ENCODE measurements at places on chromosomes 4 and X.

DNA sequence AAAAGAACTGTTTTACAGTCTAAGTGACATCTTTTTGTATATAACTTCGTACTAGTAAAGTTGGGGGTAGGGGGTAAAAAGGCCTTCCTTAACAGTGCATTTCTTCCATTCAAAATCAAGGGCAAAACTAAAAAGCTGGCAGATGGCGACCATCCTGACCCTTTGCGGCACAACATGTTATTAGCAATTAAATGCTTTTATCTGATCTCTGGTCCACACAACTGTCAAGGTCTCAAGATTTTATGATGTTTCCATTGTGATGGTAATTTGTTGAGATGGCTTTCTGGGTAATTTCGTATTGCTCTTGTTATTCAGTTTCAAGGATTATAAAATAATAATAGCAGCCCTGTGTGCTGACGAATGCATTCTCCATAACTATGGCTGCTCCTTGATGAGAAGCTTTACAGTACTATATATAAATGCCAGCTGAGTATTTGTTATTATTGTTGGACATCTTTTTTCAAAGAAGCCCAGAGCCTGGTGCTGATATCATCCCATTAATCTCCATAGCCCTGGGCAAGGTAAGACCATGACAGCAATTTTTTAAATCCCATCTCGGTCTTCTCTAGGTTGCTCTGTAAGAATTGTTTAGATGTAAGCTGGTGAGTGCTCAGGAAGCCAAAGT, 89.5 kb downstream of the CBR4 start:
- no peak for DNase-seq

- DNase-seq: no peak
Measured at GRCh38 chr4:118683513-118683912, 1.7 kb upstream of the METTL14 start.

DNA sequence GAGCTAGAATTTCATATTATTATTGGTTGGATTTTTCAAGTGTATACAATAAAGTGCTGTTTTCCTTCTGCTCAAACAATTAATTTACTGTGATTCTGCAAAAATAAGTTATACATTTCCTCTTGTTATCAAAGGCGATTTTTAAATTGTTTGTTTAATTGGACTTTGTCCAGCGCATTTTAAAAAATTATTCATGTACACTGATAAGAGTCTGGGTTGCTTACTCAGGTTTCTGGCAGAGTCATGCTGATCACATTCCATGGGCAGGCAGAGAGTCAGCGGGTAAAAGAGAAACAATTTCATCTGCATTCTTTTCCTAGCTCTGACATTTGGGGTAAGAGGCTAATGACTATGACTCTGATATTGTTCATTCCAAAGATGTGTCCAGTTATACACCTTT, 8.9 kb downstream of the FAT4 start:
- DNase-seq: no peak

DNA sequence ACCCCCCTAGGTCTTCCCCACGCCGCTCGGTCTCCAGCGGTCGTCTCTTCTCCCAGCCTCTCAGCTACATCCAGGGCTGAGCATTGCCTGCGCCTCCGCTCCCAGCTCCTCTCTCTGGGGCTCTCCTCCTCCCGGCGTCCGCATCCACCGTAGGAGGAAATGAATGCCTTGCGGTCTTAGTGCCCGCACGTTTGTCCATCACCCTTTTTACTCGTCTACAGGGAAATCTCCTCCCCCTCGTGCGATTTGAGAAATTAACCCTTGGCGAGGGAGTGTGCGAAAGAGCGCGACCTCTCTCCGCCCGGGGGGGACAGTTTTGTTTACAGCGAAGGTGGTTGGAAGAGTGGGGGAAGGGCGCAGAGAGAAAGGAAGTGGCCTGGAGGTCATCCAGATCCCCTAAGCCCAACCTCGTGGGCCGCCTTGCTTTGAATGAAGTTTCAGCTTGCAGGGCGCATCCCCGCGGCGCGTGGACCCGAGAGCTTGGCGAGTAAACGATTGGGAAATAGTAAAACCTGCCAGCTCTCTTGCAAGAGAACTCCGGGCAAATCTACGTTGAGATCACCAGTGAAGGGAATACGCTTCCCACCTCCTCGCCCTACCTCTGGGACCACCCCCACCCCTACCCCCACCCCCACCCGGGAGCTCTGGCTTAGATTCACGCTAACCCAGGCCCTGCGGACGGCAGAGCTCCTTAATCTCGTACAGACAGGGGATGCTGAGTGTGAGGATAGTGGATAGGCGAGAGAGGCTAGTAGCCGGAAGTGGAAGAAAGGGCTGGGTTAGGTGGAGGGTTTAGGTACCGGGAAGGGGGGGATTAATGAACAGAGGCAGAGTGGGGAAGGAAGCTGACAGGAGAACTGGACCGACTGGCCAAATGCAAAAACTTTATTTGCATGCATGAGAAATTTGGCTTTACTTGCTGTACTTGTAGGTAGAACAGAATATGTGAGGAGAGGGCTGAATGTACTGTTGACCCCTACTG, at the start of gene ELOVL6:
TSS of gene ELOVL6 (minus strand) at position 181 of the 982 bp plus-strand sequence. CDS start 280 bp downstream, outside the sequence.
- DNase-seq: no peak

- DNase-seq: no peak
Measured at GRCh38 chr4:4578981-4579380, 37.1 kb upstream of the STX18 start.

DNA sequence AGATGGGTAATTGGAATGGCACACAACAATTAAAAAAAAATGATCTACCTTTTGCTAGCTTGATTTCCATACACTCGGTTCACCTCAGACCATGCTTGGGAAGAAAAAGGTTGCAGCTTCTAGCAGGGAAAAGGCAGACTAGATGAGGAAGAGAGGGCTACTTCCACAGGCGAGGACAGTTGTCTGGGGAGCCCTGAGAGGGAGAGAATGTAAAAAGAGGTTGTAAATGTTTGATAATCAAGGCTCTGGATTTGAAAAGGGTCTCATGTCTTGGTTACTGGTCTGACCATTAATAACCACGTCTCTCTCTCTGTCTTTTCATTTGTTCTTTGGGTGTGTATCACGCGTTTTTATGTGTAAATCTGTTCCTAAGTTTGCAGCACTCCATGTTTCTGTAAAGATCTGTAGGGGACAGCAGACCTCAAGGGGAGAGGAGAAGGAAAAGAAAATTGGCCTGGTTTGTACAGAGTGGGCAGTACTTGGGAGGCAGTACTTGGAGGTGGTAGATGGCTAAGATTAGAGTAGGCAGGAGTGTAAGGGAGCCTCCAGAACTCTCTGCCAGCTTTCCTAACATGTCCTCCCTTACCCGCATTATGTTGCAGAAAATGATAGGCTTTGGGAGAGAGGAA, 750 bp downstream of the ARMCX5 start:
- no peak for DNase-seq

DNA sequence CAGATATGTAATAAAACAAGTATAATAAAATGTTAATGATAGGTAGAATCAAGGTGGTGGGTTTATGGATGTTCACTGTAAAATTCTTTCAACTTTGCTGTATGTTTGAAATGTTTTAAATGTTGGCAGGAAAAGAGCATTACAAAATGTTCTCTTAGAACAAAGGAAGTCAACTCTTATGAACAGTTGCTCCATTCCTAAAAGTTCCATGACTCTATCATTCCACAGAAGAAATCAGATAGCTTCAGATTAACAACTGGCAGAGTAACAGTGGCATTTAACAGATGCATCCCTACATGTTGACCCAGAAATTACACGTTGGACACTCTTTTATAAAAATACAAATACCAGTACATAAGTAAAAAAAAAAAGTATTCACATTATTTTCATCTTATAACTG, 2023.7 kb downstream of the ARAP2 start:
- DNase-seq: no peak

GRCh38 chrX:19981947-19982346, 8.9 kb downstream of the BCLAF3 start:
- DNase-seq: no peak

GRCh38 chr4:86816501-86817273, 32.5 kb downstream of the SLC10A6 start:
- no peak for DNase-seq

GRCh38 chr4:152535360-152535902, 461 bp downstream of the FBXW7 start:
- DNase-seq: no peak

GRCh38 chrX:114798907-114799306, 215.0 kb downstream of the HTR2C start:
- no peak for DNase-seq

GRCh38 chrX:105837232-105837631, 14.9 kb downstream of the NRK start:
- DNase-seq: no peak

DNA sequence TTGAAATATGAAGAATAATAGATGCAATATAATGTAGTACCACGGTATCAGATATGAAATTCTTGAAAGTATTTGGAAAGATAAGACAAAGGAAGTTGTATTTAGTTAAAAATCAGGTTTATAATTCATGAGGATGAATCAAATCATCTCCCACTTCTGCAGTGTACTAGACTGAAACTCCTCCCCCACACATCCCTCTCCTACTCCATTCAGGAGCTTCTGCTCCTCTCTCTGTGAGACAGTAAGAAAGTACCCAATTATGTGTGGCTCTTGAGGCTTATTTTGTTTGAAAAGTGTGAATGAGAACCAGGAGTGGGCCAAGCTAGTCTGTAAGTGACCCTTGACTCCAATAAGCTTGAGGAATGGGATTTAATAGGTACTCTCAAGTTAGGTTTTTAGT, 9.5 kb downstream of the SLAIN2 start:
- DNase-seq: no peak

GRCh38 chr4:101651778-101652177, 138.8 kb upstream of the BANK1 start:
- no peak for DNase-seq

DNA sequence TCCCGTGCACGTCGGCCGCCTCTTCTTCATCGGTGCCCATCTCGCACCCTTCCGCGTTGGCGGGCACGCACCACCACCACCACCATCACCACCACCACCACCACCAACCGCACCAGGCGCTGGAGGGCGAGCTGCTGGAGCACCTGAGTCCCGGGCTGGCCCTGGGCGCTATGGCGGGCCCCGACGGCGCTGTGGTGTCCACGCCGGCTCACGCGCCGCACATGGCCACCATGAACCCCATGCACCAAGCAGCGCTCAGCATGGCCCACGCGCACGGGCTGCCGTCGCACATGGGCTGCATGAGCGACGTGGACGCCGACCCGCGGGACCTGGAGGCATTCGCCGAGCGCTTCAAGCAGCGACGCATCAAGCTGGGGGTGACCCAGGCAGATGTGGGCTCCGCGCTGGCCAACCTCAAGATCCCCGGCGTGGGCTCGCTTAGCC, 1.4 kb downstream of the POU4F2 start:
- no peak for DNase-seq

- no peak for DNase-seq
Measured at GRCh38 chr4:82493721-82494425, 63.5 kb downstream of the ENOPH1 start.

- DNase-seq: no peak
Measured at GRCh38 chrX:136623396-136623795, 24.6 kb upstream of the CD40LG start.

GRCh38 chrX:49876750-49877149, 2.5 kb upstream of the USP27X start:
- peak; percentile 22 for DNase-seq

GRCh38 chr4:174012135-174012885, 271.2 kb downstream of the FBXO8 start:
- DNase-seq: no peak

GRCh38 chr4:120299631-120300030, 233.0 kb upstream of the MAD2L1 start:
- DNase-seq: no peak

DNA sequence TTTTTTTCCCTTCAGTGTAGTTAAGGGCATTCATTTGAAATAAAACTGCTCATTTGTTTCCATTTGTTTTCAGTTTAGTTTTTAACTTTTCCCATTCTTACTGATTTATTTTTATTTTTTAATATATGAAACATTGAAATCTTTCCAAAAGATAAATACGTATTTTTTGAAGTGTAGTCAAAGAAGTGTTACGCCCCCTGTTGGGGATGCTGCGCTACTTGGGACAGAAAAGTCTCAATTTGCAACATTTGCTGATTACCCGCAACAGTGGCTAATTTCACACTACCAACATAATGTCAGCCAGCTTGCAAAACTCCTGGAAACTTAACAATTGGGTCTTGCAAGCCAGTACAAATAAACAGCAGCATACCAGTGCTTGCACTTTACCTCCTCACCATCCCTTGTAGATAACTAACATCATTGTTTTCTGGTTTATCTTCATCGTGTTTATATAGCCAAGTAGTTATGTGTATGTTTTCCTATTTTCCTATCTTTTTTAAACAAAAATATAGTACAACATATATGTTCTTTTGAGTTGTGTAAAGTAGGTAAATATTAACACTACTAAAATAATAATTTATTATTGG, 158.6 kb downstream of the STPG2 start:
- DNase-seq: no peak

DNA sequence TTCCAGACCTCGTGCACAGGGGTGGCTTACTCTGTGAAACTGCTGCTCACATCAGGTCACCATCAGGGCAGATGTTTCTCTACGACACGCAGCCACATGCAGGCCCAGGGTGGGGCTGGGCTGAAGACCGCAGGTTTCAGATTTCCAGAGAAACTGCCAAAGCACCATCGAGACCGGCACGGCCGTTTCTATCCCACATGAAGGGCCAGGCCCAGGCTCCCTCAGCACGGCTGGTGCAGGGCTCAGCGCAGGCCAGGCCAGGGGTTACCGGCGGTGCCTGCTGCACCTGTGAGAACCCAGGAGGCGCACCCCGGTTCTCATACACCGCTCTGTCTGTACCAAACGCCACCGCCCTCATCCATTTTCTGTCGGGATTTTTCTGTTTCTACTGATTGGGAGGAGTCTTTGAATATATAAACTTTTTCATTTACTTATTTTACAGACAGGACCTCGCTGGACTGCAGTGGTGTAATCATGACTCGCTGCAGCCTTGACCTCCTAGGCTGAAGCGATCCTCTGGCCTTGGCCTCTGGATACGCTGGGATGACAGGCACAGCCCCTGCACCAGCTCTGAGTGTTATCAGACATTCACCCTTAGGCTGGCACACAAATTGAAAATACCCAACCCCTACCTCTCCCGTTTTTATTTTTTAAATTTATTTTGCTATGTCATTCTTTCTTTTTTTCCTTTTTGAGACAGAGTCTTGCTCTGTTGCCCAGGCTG, 17.1 kb downstream of the CTBP1 start:
- DNase-seq: no peak

DNA sequence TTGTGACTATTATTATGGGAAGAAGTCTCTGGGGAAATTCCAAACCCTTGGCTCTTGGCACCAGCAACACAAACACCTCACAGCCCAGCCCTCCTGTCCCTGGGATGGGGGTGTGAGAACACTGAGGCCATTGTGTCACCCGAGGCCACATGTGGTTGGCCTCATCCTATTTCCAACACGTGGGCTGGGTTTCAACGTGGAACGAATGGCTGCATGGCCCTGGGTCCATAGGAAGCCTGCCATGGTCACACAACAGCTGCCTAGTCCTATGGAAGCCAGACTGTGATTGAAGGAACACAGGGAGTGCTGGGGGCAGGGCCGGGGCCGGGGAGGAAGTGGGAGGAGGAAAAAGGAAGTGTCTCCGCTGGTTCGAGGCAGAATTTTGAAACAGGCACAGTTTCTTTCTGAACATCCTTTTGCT, 10.0 kb downstream of the CLCN4 start:
- no peak for DNase-seq

DNA sequence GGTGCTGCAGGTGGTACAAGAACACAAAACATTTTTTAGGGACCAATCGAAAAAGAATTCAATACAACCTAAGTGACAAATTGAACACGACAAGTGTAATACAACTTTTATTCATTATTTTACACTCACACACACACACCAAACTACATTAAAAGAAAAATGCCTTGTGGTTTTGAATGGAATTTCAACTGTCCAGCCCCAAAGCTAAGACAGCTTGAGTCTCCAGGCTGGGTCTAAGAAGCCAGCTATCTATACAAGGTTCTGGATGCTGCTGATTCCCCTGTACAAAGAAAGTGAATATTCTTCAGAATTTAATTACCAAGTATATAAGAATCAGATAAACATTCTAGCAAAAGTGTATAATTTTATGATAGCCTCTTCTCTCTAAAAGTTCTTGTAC, 118.2 kb downstream of the PPP3CA start:
- no peak for DNase-seq
